RCC 7860 (cell line): ENCODE measurements at places on chromosomes 1 and 21.

GRCh38 chr1:170700842-170701615, 37.1 kb downstream of the PRRX1 start:
- DNase-seq: no peak

- DNase-seq: no peak
Observed at GRCh38 chr1:11045428-11046269, 1.4 kb downstream of the MASP2 start.

- DNase-seq: peak; percentile 38
Observed at GRCh38 chr1:40708750-40709099, 17.2 kb downstream of the NFYC start.

- DNase-seq: no peak
Observed at GRCh38 chr1:145786271-145786670, 37.6 kb downstream of the RNF115 start.

- DNase-seq: no peak
Observed at GRCh38 chr1:230971771-230972170, 6.9 kb downstream of the TTC13 start.

DNA sequence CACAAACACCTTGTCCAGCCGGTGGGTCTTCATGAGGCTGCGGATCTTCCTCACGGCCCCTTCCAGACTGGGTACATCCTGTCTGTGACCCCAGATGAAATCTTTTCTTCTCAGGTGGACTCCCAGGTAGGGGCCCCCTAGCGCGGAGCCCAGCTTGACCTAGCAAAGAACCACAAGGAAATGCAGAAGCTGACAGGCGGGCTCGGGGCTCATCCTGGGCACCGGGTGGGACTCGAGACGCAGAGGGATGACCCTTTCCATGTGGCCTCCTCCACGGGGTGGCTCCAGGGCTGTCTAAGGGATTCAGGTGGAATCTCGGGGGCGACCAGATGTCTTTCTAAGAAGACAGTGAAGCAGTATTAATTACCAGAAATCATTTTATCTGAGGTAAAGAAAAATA, 17.8 kb downstream of the POFUT2 start:
- no peak for DNase-seq

DNA sequence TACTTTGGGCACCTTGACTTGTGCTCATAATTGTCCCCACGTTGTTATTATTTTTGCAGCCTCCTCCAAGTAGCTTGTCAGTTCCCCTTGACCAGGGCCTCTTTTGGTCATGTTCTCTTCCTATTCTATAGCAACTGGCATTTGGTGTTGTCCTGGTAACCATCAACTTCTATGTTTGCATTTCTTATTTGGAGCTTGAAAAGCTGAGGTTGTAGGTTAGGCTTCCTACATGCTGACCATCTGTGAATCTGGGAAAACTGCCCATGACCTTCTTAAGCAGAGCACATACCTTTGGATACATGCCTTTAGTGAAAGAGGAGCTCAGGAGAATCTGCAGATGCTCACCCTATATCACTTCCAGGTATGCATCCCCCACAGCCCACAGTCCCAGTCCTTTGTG, 160.8 kb downstream of the HHAT start:
- no peak for DNase-seq

- DNase-seq: no peak
Observed at GRCh38 chr1:62084310-62084890, 110.2 kb upstream of the L1TD1 start.

DNA sequence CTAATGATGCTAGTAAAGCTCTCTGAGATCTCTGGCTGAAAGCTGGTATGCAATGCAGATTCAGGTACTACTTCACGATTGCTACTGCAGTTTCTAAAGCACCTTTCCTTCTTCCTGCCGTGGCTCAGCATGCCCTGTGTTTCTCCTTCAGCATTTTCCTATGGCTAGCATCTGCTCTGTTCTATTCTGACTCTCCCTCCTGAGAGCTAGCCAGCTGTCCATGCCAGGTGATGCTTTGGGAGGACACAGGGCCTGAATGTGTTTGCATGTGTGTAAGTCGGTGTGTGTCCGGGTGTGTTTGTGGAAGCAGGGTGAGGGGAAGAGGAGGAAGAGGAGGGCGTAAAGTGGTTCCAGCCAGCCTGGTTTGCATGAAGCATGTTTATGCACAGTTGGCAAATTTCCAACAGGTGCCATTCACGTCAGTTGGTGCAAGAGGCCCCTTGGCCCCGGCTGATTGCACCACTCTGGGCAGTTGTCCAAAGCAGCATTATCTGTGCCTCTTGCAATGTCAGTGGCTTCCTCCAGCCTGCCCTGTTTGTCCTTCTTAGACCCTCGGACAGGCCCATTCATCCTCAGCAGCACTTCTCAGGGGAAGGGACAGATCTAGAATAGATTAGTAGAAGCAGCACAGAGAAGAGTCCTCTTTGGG, 433.3 kb downstream of the DISC1 start:
- no peak for DNase-seq

GRCh38 chr1:153857505-153857904, 65.3 kb downstream of the GATAD2B start:
- DNase-seq: no peak

DNA sequence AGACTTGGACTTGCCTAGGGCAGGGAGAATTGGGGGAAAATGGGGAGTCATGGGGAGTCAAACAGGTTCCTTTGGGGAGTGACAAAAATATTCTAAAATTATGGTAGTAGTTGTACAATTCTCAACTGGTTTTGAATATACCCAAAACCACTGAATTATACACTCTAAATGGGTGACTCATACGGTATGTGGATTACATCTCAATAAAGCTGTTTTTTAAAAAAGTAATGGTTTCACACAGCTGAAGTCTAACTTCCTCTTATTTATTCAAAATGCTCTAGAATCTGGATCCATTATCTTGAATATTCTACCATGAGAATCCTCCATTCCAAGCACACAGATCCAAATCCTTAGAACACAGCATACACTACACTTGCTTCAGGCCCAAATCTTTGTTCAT, 11.1 kb downstream of the EIF4G3 start:
- no peak for DNase-seq

DNA sequence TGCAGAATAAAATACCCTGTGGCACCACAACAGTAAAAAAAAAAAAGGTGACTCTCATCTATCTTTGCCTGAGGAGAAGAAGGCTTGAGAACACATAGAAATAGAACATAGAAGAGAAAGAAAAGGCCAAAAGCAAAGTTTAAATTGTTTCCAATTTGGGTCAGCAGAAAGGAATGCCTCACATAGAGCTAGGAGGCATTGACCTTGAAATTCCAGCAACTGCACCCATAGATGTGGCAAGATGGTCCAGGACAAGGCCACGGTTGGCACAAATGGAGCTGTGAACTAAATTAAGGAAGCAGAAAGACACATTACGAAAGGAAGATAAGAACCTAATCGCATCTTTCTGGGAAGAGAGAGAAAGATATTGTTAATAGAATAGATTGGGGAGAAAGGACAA, 588.3 kb downstream of the LMO4 start:
- DNase-seq: no peak

- DNase-seq: no peak
Observed at GRCh38 chr1:76601465-76601864, 265.8 kb upstream of the ST6GALNAC5 start.

DNA sequence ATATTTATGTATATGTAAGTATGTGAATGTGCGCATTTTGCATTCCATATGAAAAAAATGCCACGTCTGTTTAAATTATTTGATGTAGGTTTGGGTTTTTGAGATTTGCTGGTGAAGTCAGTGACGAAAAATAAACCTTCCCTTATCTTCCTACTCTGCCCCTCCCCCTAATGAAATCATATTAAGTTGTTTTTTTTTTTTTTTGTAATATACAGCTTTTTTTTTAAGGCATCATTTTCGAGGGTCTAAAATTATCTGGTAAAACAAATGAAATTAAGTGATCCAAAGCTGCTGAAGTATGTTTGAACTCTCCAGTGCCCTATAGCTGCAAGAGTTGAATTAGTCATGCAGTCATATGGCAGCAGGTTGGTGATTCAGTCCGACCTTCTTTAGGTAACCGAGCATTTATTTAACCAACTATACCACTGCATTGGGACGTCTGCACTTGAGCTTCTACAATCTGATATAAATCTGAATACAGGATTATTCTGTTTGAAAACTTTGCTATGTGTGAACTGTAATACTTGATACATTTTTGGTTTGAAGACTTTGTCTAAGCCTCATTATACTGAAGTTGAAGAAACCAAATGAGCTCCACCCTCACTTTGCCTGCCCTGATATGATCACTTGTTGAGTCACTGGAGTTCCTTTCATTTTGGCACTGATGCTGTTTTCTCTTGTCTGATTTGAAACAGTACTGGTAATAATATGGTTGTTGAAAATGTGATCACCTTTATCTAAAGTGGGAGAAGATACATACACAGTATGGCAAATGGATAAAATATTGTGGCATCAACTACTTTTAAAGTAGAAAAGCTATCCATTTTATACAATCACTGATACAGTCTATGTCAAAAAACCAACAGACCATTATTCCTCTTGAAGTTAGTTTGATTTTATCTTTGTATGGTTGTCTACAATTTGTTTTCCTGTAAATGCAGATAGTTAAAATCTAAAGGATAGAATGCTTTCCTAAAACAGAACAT, 11.7 kb downstream of the PDIK1L start:
- peak; percentile 63 for DNase-seq

DNA sequence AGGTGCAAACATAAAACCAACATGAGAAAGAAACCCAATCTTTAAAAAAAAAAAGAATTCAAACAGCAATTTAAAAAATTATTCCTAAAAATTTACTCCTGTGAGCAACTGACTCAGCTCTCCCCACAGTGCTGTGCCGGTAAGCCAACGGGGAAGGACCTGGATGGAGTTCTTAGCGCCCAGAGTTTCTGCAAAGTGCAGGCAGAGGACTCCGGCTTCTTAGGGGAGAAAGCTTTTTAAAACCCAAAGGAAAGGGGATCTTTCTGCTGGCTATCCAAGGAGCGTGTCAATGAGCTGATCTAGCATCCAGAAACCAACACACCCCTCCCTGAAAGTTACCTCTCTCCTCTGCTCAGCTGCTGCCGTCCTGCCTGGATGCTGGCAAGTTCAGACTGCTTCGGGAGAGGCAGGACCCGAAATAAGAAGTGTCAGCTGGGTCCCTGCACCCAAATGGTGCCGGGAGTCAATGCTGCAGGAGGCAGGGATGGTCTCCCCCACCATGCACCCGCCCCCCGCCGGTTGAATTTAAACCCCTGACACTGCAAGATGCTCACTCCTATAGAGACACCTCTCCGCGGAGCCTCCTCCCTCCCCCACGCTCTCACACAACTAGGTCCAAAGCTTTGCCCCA, 32.2 kb upstream of the H6PD start:
- DNase-seq: no peak

DNA sequence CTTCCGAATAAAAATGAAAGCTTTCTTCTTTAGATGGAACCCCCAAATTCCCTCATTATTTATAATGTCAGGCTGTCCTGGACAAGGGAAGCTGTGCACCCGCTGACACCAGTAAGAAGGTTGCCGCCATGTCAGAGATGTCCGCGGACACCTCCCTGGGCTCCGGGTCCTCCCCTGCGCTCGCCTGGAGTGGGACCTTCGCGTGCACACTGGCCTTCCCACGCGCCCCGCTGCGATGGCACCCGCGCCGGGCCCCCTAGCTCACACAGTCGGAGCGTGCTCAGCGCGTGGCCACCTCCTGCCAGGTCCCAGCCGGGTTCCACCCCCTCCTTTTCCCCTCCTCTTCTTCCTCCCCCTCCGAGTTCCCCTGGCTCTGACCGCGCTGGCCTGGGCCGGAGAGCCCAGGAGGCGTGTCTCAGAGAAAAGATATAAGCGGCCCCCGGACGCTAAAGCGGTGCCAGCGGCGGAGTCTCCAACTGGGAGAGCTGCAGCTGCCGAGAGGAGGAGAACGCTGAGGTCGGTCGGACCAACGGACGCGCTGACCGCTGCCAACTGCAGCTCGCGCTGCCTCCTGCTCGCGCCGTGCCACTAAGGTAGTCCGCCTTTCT, at the start of gene G0S2:
Gene G0S2 (plus strand): TSS at position 456 of the 608 bp plus-strand sequence. CDS start 273 bp downstream, outside the sequence.
- DNase-seq: peak; percentile 57

DNA sequence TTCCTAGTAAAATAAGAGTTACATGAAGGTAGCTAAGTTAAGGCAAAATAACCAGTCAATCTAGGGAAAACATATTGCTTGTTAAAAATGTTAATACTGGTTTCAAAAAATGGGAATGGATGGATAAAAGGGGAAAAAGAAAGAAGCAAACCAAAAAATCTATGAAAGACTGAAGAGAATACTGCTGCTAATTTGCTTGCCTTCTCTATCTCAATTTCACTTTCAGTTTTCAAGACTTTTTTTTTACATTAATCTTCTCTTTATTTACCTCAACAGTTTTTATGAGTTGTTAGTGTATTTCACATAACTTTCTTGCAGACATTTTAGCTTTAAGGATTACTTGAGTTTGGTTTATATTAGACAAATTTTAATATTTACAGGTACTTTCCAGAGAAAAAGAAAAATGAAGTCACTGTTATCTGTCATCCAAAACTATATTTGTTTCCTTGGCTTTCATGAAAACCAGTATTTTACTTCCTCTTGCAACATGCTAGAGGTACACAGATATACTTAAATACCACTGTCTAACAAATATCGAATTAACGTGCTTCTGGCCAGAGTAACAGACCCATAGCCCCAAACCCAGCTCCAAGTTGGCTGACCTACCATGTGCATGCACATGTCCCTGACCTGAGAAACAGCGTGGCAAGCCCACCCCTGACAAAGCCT, 70.7 kb downstream of the COL24A1 start:
- no peak for DNase-seq

DNA sequence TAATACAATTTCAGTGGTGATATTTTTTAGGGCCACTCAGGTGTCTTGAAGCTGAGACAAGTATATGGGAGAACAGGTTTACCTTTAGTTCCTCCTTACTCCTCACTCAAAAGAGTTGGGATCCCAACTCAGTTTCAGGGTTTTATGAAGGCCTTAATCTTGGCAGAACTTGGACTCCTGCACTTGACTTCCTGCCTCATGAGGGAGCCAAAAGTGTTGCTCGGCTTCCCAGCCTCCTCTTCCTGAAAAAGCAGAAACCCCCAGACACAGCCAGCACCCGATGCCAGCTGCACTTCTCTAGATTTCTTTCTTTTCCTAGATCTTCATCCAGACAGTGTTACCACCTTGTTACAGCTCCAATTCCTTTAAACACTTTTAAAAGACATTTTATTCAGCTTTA, 70.8 kb upstream of the TMPRSS2 start:
- no peak for DNase-seq

DNA sequence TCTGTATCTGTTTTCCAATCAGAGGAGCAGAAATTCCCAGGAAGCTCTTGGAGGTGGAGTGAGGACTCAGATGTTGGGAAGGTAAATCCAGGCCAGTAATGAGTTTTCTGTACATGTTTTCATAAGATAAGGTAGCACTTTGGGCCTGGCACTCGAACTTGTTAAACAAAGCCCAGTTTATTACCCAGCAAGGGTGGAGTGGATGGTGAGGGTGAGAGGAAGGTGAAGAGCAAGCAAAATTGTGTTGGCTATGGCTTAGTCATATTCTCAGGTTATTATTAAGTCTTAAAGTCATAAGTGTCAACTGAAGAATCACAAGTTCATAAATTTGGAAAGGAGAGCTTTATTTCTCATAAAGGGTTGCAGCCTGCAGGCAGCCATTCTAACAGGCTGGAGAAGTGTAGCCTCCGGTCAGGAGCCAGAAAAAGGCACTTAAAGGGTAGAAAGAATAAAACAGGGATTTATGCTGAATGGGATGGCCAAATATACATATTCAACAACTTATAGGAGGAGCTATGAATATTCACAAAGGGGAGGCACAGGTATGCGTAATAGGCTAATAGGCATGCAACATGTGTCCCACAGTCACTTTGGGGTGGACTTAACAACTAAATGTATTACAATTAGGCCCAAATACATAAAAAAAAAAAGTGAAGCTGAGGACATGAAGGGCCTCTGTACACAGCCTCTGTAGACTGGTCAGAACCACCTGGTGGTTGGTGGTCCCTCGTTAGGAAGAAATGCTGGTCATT, 523.9 kb downstream of the LMO4 start:
- DNase-seq: no peak
